ENCODE measurements at places on chromosomes 3 and 15.

GRCh38 chr3:28077572-28077971, 163.8 kb upstream of the CMC1 start:
- DNase-seq, result peak; percentile 54

DNA sequence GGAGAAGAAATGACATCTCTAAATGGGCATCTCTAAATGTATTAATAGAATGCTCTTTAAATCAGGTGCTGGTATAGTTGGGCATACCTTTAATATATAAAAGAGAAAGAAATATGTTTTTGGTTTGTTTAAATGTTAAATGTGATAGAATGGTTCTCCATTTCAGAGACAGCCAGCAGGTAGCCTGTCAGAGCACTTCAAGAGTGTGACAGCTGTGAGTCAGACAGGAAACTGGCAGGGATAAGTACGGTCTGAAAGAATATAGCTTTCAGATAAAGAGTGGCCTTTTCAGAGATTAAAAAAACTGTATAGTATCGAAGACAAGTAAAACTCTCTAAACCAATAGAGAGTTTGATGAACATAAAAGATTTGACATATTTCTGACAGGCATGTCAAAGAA, 654.1 kb downstream of the IGSF11 start:
- no peak for DNase-seq

GRCh38 chr15:60541481-60542299, 62.7 kb upstream of the ICE2 start:
- DNase-seq, result no peak

DNA sequence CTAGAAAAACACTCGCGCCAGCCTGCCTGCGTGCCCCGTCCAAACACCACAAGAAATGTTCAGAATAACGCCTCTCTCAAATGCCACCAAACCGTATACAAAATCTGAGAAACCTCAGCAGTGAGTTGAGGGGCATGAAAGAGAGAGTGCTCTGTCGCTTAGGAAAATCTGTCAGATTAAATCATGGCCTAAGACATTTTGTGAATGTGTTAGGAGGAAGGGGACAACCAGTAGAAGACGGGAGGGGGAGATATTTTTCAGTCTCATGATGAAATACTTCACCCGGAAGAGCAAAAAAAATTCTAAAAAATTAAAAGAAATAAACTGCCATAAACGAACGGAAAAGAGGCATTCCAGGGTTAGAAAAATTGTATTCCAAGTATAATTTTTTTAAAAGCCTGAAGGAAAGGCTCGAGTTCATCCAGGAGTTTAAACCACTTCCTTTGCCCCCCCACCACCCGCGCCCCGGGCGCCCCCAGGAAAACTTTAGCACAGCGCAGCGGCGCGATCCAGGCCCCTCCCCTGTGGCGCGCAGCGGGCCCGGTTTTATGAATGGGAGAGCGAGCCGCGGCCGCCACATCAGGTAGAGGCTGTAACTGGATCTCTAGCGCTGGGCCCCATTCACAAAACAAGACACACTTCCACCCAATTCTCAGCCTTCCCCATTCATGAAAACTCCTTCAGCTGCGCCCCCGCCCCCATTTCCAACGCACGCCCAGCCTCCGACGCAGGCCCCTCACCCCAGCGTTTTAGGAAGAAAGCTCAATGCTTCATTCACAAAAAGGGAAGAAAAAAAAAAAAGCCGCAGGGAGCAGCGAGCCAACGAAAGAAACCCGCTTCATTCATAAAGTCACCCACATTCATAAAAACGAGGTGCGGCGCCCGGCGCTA, 1.4 kb downstream of the ETV5 start:
- peak; percentile 86 for DNase-seq

DNA sequence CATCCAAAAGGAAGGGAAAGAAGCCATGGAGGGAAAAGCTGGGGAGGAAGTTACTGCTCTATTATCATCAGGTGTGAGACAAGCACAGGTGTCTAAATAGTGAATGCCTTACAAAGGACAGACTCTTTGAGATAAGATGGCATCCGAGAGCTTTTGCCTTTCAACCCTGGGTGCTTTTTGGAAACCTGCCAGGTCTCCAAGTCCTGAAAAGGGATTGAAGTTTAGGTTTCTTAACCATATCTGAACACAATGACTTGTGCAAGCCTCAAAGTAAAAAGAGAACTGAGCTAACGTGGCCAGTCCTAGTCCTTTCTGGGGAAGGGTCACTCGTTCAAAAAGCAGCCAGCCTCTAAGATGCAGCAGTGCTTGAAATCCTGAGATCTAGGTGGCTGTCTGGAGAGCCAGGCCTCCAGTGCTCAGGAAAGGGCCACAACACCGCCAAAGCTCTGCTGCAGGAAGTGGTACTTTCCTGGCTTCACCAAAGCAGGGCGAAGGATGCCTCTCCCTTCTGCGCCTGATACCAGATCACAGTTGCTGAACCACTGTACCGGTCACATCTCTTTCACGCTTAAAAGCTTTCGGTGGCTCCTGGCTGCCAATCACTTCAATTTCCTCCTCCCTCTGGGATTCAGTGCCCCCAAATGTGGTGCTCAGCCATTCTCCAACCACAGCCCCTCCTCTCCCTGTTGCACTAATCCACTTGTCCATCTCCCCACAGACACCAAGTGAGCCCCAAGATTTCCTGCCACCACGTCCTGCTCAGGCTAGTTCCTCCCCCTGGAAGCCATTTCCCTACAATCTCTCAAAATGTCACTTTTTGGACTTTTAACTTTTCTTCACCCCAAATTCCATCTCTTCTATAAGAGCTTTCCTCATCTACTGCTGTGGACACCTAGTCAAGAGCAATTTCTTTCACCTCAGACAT, 104.1 kb upstream of the LPP start:
- DNase-seq, result peak; percentile 4

DNA sequence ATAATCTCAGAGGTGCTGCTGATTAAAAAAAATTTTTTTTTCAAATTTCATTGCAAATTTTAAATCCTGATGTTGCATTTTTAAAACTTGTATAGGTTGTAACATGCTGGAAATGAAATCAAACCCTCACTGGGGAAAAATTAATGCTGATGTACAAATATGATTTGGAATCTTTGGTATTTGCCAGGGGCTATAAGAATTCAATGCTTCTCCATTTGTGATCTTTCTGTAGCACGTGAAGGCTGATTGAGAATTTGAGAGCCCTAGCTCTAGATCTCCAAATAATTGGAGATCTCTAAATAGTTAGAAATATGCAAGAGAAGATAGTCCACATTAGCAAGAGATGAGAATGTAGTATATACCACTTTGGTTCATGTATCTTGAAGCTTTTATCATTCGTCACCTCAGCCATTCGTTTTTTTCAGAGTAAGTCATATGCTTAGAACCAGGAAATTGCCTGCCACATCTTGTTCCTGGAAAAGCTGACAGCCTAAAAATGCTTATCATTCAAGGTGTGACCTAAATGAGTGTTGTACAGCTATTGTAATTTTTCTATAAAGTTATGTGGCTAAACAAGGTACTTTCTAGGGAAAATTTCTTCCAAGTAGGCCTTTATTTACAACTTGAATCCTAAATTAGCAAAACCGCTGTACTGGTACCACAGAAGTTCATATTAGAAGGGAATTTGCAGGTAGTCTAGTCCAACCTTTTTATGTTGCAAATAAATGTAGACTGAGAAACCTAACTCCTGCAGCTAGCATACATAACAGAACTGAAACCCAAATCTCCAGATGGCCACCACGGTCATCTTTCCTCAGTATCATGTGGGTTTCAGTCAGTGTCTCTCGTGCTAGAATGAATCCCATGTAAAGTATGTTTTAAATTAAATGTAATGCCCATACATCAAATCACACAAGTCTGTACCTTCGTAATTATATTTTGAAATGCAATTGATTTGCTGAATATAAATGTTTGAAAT, 48.5 kb downstream of the FNDC3B start:
- DNase-seq, result no peak

- no peak for DNase-seq
Measured at GRCh38 chr15:67172172-67172571, 82.3 kb downstream of the AAGAB start.

DNA sequence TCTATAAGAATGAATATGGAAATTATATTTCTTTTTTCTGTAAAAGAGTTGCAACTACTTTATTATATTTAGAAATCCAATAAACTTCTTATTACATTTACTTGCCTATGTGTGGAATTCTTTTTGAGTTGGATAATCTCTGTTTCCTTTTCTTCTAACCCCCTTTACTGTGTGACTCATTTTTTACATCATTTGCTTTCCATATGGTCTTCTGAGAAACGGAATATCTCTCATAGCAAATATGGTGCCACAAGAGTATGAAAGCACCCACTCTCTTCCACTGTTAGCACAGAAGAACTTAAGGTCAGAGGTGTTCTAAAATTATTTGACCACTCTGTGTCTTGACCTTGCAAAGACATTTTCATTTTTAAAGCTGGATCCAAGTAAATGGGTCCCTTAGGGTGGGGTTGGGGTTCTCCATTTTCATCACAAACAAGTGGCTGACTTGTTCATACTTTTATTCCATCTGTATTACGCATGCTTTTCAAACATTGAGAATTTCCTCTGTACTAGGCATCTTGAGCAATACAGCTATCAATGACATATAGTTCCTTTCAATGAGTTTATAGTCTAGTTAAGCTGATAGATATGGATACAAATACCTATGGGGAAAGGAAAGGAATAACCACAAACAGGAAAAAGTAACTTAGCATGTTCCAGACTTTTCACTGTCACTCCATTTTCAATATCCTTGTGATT, 281.1 kb upstream of the TPRG1 start:
- DNase-seq, result no peak

DNA sequence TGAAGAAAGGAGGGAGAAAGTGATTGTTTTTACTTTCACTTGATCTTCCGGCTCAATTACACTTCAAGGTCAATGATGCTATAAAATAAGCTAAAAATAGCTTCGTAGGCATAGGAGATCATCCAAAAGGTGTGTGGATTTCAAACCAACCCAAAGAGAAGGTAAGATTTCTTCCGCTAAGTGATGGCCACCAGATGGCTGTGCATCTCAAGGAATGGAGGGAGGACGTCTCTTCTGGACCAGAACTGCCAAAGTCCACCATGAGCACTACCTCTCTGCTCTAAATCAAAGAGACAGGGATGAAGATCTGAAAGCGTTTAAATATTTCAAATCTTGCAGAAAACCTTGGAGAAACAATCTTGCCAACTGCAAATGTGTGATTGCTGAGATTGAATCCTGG, 199.1 kb upstream of the ZPLD1 start:
- peak; percentile 4 for DNase-seq

- DNase-seq, result no peak
Measured at GRCh38 chr3:8255725-8256124, 245.9 kb upstream of the LMCD1 start.

- peak; percentile 93 for DNase-seq
Measured at GRCh38 chr15:98983334-98983733, 24.3 kb downstream of the PGPEP1L start.

DNA sequence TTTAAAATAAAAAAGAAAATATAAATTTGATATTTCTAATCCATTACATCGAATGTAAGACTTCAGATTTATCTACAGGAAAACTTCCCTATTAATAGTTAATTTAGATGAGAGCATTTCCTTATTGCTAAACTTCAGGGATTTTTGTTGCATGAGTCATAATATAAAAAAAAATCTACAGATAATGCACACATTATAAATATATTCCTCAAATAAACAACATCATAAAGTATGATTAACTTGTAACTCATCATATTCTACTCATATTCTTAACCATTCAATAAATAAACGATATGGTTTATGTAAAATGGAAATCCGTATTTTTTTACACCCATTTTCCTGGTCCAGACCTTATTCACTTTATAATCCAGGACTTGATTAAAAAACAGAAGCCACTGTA, 477.0 kb downstream of the EPHA3 start:
- no peak for DNase-seq

DNA sequence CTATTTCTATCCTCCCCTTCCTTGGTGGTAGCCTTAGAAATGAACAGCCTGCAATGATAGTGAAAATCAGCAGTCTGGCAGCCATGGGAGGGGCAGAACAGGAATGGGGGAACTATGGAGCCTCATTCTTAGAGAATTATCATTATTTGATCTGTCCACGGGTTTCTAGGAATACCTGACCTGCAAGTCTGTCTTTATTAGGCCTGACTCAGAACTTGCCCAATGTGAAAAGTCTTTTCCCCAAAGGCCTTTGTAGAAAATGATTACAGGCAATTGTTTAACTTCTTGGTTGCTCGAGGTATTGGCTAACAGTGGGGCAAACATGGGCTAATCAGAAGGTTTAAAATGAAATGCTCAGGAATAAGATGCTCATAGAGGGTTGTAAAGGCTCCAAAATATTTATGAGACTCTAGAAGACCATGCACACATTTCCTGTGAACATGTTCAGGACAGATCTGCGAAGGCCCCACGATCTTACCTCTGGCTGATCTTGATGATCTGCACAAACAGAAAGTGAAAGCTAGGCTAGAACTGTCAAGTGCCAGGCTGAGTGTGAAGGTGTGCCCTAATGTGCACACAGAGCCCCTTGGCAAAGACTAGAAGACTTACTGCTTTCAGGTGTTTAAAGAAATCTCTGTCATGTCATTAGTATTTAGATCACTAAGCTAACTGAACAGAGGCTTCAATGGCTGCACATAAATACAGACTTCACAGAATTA, 39.6 kb upstream of the LAMP3 start:
- no peak for DNase-seq

DNA sequence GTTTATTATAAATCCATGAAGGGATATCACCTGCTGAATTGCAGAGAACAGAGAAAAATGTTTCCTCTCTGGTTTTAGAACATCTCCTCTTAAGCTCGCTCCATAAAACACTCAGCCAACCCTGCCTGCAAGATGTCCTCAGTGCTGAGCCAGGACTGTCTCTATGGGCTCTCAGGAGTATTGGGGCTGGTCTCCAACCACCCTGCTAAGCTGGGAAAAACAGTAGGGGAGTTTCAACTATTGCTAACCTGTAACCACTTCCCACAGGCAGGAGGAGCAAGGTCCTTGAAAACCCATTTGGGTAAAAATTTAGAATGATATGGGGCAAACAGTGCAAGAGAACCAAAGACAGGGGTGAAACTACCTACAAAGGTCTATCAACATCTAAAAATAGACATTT, 34.3 kb downstream of the MYO1E start:
- no peak for DNase-seq

DNA sequence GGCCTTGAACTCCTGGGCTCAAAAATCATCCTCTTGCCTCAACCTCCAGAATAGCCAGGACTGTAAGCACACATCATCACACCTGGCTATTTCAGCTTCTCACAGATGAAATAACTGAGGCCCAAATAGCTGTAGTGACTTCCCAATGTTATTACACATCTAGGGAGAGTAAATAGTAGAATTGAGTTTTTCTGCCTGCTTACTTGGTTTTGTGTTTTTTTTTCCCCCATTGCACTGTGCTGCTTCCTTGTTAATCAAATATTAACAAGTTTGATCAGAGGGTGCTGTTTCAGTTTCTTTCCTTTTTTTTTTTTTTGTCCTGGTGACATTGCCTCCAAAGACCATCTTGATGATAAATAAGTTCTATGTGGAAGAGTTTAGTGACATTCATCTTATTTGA, 23.4 kb downstream of the ZNF609 start:
- no peak for DNase-seq
